Skin of body (tissue), 3 donors: ENCODE measurements at places on chromosomes 6 and 20. TPM values are rescaled to one million over a fixed set of nuclear protein-coding genes. Genes with fewer than 3 reads are reported as not detected.

Gene MICA
- 7.0 TPM for total RNA-seq

Gene CYP24A1
- 1.3 TPM for total RNA-seq

Gene SOX18
- total RNA-seq = 3.7 TPM

DNA sequence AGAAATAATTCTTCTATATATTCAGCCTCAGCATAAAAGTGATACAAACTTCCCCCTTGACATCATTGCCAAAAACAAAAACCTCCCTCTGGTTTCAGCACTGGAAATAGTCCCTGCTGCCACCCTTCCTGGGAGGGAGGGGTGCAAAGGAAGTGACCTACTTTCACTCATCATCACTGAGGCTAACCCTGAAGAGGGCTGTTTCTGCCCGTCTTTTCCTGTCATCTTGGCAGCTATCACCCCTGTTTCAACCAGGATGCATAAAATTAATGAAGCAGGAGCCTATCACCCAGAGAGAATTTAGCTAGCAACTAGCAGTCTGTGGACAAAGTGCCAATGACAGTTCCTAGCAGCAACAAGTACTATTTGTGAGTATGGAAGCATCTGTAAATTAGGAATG, 397.8 kb downstream of the LAMA2 start:
- no peak for DNase-seq

GRCh38 chr6:158068156-158068892, 86.7 kb downstream of the SYNJ2 start:
- no peak for DNase-seq

DNA sequence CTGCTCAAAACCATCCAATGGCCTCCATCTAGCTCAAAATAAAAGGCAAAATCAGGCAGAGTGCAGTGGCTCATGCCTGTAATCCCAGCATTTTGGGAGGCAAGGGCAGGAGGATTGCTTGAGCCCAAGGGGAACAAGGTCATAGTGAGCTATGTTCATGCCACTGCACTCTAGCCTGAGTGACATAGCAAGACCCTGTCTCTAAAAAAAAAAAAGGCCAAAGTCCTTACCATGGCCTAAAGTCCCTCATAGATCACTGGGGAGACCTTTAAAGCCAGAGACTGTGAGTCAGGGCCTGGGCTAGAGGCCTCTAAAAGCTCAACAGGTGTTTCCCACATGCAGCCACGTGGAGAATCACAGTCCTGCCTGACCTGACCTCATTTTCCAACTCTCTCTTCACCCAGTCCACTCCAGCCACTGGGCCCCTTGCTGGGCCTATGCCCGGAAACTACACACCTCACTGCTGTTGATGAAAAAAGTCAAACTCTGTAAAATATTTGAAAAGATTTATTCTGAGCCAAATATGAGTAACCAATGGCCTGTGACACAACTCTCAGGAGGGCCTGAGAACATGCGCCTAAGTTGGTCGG, 28.2 kb upstream of the TAB2 start:
- DNase-seq = no peak

DNA sequence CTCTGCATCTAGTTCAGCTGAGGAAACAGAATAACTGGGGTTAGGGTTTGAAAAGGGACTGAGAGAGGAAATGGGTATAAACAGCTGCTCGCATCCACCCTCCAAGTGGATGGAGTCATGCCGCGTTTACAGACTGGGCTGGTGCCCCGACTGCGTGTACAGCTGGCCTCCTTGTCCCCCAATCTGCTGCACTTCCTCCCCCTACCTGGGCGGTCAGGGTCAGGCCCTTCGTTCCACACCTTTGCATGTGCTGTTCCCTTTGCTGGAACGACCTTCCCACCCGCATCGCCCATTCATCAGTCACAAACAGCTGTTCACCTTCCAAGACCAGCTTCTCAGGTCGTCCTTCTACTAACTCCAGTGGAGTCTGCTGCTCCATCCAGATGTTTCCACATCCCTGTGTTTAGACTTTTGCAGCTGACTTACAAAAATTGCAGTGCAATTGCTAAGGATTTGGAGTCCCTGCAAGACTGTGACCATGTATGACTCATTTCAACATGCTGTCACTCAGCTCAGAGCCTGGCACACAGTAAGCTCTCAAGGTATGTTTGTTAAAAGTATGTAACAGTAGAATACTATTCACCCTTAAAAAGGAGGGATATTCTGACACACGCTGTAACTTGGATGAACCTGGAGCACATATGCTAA, 129.3 kb downstream of the DTNBP1 start:
- no peak for DNase-seq
